Hair follicle dermal papilla cell (primary cell): ENCODE measurements at places on chromosomes 1 and 21. TPM values are rescaled to one million over a fixed set of nuclear protein-coding genes. Genes with fewer than 3 reads are reported as not detected.

PEAR1 gene
- total RNA-seq, result 4.3 and 5.0 TPM in 2 replicates

LCE3E gene
- not detected in 2 replicates for total RNA-seq

FCMR gene
- 0.32 and 0.73 TPM in 2 replicates for total RNA-seq

OR6N1 gene
- not detected in 2 replicates for total RNA-seq

HCRTR1 gene
- total RNA-seq, result not detected in 2 replicates

RPL22 gene
- 70.1 and 76.5 TPM in 2 replicates for total RNA-seq

KRTAP7-1 gene
- not detected in 2 replicates for total RNA-seq

SNAPIN gene
- total RNA-seq, result 45.8 and 56.8 TPM in 2 replicates

RGS16 gene
- 1.1 and 2.3 TPM in 2 replicates for total RNA-seq

LCE3D gene
- not detected in 2 replicates for total RNA-seq

RIMS3 gene
- total RNA-seq, result 0.36 and 0.81 TPM in 2 replicates

WLS gene
- 31.0 and 40.7 TPM in 2 replicates for total RNA-seq

MLLT11 gene
- total RNA-seq, result 2.3 and 2.8 TPM in 2 replicates

KRTAP11-1 gene
- total RNA-seq, result not detected in 2 replicates

RPTN gene
- 0.12 TPM in 1 of 2 replicates, not detected in the other for total RNA-seq

VCAM1 gene
- 13.1 and 32.8 TPM in 2 replicates for total RNA-seq

OR6K2 gene
- total RNA-seq, result not detected in 2 replicates

CNIH3 gene
- total RNA-seq, result 7.4 and 9.2 TPM in 2 replicates

KIF1B gene
- total RNA-seq, result 41.4 and 46.9 TPM in 2 replicates

MIXL1 gene
- not detected in 2 replicates for total RNA-seq

HHAT gene
- 7.8 and 8.1 TPM in 2 replicates for total RNA-seq

ZBTB8OS gene
- total RNA-seq, result 29.9 and 30.8 TPM in 2 replicates

AKR7A3 gene
- total RNA-seq, result 0.85 and 1.1 TPM in 2 replicates

C1orf116 gene
- total RNA-seq, result 0.12 and 0.16 TPM in 2 replicates

TMEM167B gene
- 32.2 and 34.1 TPM in 2 replicates for total RNA-seq

TXNIP gene
- total RNA-seq, result 34.5 and 50.3 TPM in 2 replicates

CFAP45 gene
- total RNA-seq, result 0.12 and 0.16 TPM in 2 replicates

LCE2A gene
- total RNA-seq, result not detected in 2 replicates

SHE gene
- total RNA-seq, result 0.12 TPM in 1 of 2 replicates, not detected in the other

CRYAA gene
- total RNA-seq, result not detected in 2 replicates

RNU1-4 gene
- total RNA-seq, result under 0.01 TPM in 2 replicates

CACNA1E gene
- not detected in 2 replicates for total RNA-seq

LCE1A gene
- not detected in 2 replicates for total RNA-seq

RAVER2 gene
- 11.2 and 16.6 TPM in 2 replicates for total RNA-seq

SPRR1B gene
- total RNA-seq, result not detected in 2 replicates

FAM43B gene
- 0.16 TPM in 1 of 2 replicates, not detected in the other for total RNA-seq

PKNOX1 gene
- total RNA-seq, result 18.5 and 19.3 TPM in 2 replicates

ZYG11A gene
- 1.8 and 2.1 TPM in 2 replicates for total RNA-seq

VHLL gene
- total RNA-seq, result not detected in 2 replicates

CXADR gene
- total RNA-seq, result 0.49 TPM in 2 replicates

SHISA4 gene
- total RNA-seq, result 32.5 and 41.9 TPM in 2 replicates

UMODL1 gene
- total RNA-seq, result under 0.01 TPM in 1 of 2 replicates, not detected in the other

TMEM79 gene
- 0.61 and 0.81 TPM in 2 replicates for total RNA-seq

RNF186 gene
- total RNA-seq, result not detected in 2 replicates

TENT5C gene
- total RNA-seq, result 0.49 and 0.61 TPM in 2 replicates

SPRR2A gene
- not detected in 2 replicates for total RNA-seq

PODN gene
- total RNA-seq, result 20.8 and 23.0 TPM in 2 replicates

CFAP107 gene
- not detected in 2 replicates for total RNA-seq

TCHH gene
- total RNA-seq, result under 0.01 TPM in 1 of 2 replicates, not detected in the other

RHCE gene
- 0.61 and 0.65 TPM in 2 replicates for total RNA-seq

NBPF4 gene
- total RNA-seq, result not detected in 2 replicates

RORC gene
- total RNA-seq, result 0.12 TPM in 1 of 2 replicates, not detected in the other

XKR8 gene
- total RNA-seq, result 7.0 and 7.9 TPM in 2 replicates

TEX38 gene
- total RNA-seq, result not detected in 2 replicates

HSD3B2 gene
- not detected in 2 replicates for total RNA-seq

CAMTA1 gene
- total RNA-seq, result 29.7 and 31.1 TPM in 2 replicates

RUNX3 gene
- 8.3 and 12.3 TPM in 2 replicates for total RNA-seq

TARBP1 gene
- 13.2 and 17.7 TPM in 2 replicates for total RNA-seq

DYNLT5 gene
- 0.61 and 2.8 TPM in 2 replicates for total RNA-seq

NIPAL3 gene
- 80.2 and 119 TPM in 2 replicates for total RNA-seq
